Activated CD8-positive, alpha-beta T cell treated with anti-CD3 and anti-CD28 coated beads, Interleukin-2, amount 10 ng/mL, durations not matched to agents 7 days and 5 days (primary cell): ENCODE measurements at places on chromosomes 16 and 17. TPM values are rescaled to one million over a fixed set of nuclear protein-coding genes. Genes with fewer than 3 reads are reported as not detected.

Gene HASPIN
- total RNA-seq: 27.0 TPM

Gene TMEM238L
- total RNA-seq: not detected

Gene PPM1E
- not detected for total RNA-seq

Gene SNX11
- total RNA-seq: 33.3 TPM

Gene CDH1
- not detected for total RNA-seq

GRCh38 chr17:44345454-44346026 is 438 bp downstream of the GRN start:
- H3K4me3 ChIP-seq: peak overlapping the region; percentile 88
- H3K36me3 ChIP-seq: no peaks in the 10 kb centered on the region
- DNase-seq: peak; percentile 67

DNA sequence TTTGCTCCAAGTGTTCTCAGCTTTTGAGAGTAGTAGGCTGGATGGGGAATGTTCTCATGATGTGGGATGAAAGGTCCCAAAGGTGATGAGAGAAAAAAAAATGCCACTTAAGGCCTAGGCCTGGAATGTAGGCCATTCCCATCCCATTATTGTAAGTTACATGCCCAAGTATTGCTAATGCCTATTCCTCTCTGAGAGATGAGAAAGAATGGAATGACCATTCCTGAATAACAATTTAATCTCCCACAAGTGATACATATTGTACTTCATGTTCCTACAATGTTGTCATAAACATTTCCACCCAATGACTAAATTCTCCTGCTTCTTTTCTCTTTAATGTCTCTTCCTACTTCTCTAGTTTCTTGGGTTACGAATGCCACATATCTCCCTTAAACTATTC is 102.8 kb upstream of the KCNJ16 start:
- no peaks in the 10 kb centered on the region for H3K27me3 ChIP-seq
- H3K27ac ChIP-seq: no peak overlapping the region
- H3K4me1 ChIP-seq: no peaks in the 10 kb centered on the region

DNA sequence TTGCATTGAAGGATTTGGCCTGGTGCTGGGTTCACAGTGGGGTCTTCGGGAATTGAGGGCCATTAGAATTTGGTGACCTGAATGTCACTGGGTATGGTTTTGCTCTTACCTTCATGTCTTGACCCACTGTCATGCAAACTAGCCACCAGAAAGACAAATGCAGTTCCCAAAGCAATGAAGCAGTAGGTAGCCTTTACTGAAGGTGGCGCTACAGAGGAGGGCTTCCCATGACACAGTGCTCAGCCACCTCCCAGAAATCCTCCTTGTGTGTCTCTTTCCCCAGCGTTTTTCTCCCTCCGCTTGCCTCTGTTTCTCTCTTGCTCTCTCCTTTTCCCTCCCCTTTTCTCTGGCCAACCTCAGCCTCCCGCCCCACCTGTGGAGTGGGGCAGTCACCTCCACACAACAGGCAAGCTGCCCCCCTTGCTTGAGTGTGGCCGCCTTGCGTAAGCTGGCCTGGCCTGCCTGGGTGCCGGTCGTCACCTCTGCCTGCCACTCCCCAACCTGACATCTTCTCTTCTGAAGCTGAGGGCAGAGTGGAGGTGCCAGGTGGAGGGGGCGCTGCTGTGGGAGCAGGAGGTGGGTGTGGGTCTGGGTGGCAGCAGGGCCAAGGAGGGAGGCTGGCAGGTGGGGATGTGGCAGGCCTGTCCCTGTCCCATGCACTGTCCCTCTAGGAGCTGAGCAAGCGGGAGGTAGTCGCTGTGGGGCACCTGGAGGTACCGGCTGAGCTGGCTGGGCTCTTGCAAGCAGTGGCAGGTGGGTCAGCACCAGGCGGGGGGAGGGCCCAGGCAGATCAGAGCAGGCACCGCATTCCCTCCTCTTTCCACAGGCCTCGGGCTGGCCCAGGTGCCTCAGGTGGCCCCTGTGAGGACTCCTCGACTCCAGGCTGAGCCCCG is 34.7 kb downstream of the MYO15A start:
- H3K4me3 ChIP-seq: no peak overlapping the region
- peaks cover 2% of the 10 kb centered on the region for H3K4me1 ChIP-seq
- H3K27me3 ChIP-seq: no peaks in the 10 kb centered on the region
- H3K27ac ChIP-seq: no peak overlapping the region
- DNase-seq: no peak
- H3K36me3 ChIP-seq: no peaks in the 10 kb centered on the region

GRCh38 chr16:46949241-46949892 is 24.1 kb downstream of the DNAJA2 start:
- peaks cover 3% of the 10 kb centered on the region for H3K36me3 ChIP-seq
- no peak overlapping the region for H3K4me3 ChIP-seq
- DNase-seq: no peak
- H3K4me1 ChIP-seq: no peaks in the 10 kb centered on the region
- H3K27me3 ChIP-seq: no peaks in the 10 kb centered on the region
- no peak overlapping the region for H3K27ac ChIP-seq

DNA sequence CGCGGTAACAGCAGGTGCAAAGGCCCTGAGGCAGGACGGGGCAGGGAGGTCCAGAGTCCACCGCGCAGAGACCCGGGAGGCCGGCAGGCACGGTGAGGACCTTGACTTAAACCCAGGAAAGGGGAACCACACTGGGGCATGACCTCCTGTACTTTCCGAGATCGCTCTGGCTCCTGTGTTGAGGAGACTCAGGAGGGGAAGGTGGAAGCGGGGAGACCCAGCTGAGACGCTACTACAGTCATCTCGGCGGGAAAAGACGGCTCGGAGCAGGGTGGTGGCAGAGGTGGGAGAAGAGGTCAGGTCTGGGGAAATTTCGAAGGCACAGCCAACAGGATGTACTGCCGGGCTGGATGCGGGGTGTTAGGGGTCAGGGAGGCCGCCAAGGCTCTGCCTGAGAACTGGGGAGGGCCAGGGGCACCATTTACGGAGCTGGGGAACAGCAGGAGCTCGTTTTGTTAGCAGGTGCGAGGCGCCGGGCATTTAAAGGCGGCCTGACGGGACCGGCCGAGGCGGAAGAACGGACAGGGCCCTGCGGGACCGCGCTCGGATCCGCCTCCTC is 22.3 kb downstream of the NPTX1 start:
- peak; percentile 33 for DNase-seq
- H3K27ac ChIP-seq: peak overlapping the region; percentile 98
- H3K27me3 ChIP-seq: peaks cover 9% of the 10 kb centered on the region
- peak overlapping the region; percentile 94 for H3K4me3 ChIP-seq

GRCh38 chr17:794876-795275 is 12.7 kb downstream of the MRM3 start:
- H3K4me3 ChIP-seq: no peak overlapping the region
- H3K4me1 ChIP-seq: peaks cover 7% of the 10 kb centered on the region
- H3K27ac ChIP-seq: no peak overlapping the region
- peaks cover 18% of the 10 kb centered on the region for H3K36me3 ChIP-seq

- peak; percentile 56 for DNase-seq
- H3K27me3 ChIP-seq: peaks cover 22% of the 10 kb centered on the region
- H3K36me3 ChIP-seq: no peaks in the 10 kb centered on the region
These were observed 271.5 kb upstream of the C16orf82 start for GRCh38 chr16:26795184-26795583.

- H3K27me3 ChIP-seq: no peaks in the 10 kb centered on the region
- H3K36me3 ChIP-seq: no peaks in the 10 kb centered on the region
- DNase-seq: no peak
- H3K4me1 ChIP-seq: no peaks in the 10 kb centered on the region
- no peak overlapping the region for H3K27ac ChIP-seq
These were observed 126.4 kb downstream of the SALL1 start for GRCh38 chr16:51024703-51025102.

DNA sequence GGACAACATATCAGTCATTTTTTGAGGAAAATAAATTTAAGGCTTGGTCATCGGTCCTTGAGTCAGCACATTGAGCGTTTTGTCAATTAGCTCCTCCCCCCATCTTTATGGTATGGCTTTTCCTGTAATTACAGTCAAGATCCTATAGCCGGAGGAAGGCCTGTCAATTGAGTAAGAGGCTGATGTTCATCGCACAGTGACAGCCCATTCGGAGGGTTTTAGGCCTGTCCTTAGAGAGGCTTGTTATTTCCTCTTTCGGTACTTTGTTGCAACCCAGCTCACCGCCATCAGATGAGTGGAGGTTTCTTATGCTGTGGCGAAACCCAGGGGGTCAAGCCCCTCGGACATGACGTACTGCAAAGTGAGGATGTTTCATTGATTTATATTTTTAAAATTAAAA is 395.2 kb downstream of the WWOX start:
- no peaks in the 10 kb centered on the region for H3K36me3 ChIP-seq
- no peak overlapping the region for H3K27ac ChIP-seq
- no peaks in the 10 kb centered on the region for H3K27me3 ChIP-seq
- no peak for DNase-seq

DNA sequence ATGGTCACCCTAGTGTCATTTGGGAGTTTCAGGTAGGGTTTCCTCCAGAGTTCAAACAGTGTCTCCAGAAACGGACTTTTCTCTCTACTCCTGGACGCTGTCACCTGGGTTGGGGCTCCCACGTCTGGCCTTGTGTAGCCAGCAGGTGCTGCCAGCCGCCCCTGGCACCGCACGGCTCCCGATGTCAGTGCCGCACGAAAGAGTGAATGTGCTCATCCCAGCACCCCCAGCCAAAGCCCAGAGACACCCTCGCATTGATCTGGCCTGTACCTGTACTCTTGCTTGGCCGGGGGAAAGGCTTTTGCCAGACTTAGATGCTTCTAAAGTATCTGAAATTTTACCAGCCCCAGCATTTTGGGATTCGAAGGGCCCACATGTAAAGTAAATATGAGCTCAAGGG is 351.9 kb downstream of the C16orf95 start:
- no peak overlapping the region for H3K4me3 ChIP-seq
- H3K4me1 ChIP-seq: no peaks in the 10 kb centered on the region
- no peaks in the 10 kb centered on the region for H3K27me3 ChIP-seq

- peaks cover 10% of the 10 kb centered on the region for H3K4me1 ChIP-seq
- H3K4me3 ChIP-seq: no peak overlapping the region
- no peaks in the 10 kb centered on the region for H3K36me3 ChIP-seq
- DNase-seq: no peak
- H3K27me3 ChIP-seq: no peaks in the 10 kb centered on the region
These were observed 113.0 kb upstream of the METRNL start for GRCh38 chr17:82966415-82966814.

DNA sequence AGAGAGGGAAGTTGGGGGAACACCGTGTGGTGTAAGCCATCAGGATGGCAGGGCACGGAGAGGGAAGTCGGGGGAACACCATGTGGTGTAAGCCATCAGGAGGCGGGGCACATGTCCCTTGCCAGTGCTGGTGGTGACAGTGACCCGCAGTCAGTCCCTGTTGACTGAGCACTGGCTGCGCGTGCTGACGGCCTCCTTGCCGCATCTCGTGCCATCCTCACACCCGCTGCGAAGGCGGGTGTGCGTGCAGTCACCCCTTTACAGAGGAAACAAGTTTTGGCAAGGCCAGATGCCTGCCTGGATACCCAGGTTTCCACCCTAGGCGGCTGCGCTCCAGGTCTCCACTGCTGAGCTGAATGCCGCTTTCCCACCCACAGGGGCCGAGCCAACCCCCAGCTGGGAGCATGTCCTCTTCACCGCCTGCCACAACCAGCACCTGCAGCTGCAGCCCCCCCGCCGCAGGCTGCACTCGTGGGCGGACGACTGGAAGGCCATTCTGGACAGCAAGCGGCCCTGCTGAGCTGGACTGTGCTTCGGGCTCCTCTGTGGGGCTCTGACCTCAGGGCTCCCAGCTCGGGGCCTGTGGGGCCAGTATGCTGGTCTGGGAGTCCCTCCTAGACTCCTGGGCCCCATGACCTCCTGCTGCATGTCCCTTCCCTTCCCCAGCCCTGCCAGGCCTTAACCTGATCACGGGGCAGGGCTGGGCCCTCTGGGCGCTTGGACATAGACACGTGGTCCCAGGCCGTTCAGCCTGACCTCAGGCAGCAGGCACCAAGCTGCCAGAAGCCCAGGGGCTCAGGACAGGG is 43.5 kb downstream of the NT5M start:
- H3K36me3 ChIP-seq: no peaks in the 10 kb centered on the region
- H3K27me3 ChIP-seq: no peaks in the 10 kb centered on the region
- H3K4me3 ChIP-seq: no peak overlapping the region
- H3K27ac ChIP-seq: no peak overlapping the region

DNA sequence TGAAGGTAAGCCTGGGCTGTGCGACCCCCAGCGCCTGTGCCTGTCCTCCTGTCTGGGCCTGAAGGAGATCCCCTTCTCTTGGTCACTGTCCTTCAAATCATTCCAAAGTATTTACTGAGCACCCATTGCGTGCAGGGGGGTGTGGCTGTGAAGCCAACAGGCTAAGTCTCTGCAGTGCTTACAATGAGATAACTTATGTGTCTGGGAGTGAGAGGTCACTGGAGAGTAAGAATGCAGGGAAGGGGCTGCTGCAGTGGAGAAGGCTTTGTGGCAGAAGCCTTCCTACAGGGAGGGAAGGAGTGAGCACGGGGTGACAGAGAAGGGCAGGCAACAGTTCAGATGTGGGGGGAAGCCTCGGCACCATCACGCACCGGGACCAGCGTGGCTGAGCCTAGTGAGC is 11.2 kb upstream of the SMIM5 start:
- DNase-seq: no peak
- H3K27me3 ChIP-seq: no peaks in the 10 kb centered on the region
- H3K4me3 ChIP-seq: no peak overlapping the region
- no peaks in the 10 kb centered on the region for H3K4me1 ChIP-seq
- no peak overlapping the region for H3K27ac ChIP-seq
- H3K36me3 ChIP-seq: no peaks in the 10 kb centered on the region

GRCh38 chr16:26363581-26363980 is 671.8 kb downstream of the HS3ST4 start:
- H3K27ac ChIP-seq: no peak overlapping the region
- H3K36me3 ChIP-seq: no peaks in the 10 kb centered on the region
- no peak for DNase-seq

DNA sequence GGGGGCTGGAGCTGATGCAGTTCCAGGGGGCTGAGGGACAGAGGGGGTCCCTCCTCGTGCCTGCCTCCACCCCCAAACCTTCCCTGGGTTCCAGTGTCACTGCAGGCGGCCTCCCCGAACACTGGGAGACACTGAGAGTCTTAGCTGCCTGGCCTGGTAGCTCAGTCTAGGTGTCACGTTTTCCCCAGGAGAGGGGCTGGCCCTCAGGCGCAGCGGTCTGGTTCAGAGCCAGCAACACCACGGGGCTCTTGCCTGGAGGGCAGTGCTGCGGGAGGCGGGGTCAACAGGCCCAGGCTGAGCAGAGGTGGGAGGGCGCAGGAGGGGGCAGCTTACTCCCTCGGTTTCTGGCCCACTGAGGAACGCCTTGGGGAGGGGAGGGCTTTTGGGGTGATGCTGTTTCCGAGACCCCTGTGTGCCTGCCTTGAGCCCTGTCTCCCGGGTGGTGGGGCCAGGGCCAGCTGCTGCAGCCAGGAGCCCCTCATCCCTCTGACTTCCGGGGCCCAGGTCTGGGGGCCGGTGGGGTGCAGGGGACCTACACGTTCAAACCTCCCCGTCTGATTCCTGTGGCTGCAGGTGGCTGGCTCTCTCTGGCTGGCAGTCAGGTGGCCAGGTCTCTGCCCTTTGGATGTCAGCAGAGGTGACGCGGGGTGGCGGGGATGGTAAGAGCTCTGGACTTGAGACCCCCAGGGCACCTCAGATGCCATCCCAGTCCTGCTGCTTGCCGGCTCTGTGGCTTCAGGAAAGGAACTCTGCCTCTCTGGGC is 89.3 kb upstream of the GSE1 start:
- no peak for DNase-seq
- no peaks in the 10 kb centered on the region for H3K4me1 ChIP-seq
- no peak overlapping the region for H3K4me3 ChIP-seq
- H3K36me3 ChIP-seq: no peaks in the 10 kb centered on the region
- no peaks in the 10 kb centered on the region for H3K27me3 ChIP-seq

GRCh38 chr16:3646348-3646920 is 8.1 kb upstream of the DNASE1 start:
- H3K4me1 ChIP-seq: no peaks in the 10 kb centered on the region
- H3K36me3 ChIP-seq: peaks cover 17% of the 10 kb centered on the region
- H3K4me3 ChIP-seq: no peak overlapping the region
- H3K27me3 ChIP-seq: no peaks in the 10 kb centered on the region
- no peak for DNase-seq
